ENCODE measurements at places on chromosomes 6 and 20.

DNA sequence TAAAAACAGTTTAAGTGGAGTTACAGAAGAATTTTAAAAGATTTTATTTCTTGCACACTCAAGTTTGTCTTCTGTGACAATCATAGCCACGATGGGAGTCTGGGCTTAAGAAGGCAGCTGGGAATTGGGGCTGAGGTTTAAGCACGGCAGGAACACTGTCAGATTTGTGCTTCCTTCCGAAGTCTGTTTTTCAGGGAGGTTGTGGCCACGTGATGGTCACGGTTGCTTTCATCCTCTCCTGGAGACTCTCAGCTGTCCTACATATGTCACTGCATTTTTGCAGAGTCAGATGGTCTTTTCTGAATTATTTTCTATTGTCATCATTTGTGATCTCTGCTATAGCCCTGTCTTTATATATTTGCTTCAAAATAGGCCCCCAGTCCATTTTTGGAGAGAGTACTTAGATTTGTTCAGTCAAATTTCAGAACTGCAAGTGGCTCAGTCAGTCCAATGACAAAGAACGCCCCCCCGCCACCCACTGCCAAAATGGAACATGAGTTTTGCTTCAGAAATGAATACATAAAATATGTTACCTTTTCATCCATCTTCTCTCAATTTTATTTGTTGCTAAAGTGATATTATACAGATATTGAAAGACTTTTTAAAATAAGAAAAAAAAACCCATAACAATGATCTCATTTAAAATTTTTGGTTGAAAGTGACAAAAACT lies 111.8 kb upstream of the ZFP64 start:
- DNase-seq, result no peak

DNA sequence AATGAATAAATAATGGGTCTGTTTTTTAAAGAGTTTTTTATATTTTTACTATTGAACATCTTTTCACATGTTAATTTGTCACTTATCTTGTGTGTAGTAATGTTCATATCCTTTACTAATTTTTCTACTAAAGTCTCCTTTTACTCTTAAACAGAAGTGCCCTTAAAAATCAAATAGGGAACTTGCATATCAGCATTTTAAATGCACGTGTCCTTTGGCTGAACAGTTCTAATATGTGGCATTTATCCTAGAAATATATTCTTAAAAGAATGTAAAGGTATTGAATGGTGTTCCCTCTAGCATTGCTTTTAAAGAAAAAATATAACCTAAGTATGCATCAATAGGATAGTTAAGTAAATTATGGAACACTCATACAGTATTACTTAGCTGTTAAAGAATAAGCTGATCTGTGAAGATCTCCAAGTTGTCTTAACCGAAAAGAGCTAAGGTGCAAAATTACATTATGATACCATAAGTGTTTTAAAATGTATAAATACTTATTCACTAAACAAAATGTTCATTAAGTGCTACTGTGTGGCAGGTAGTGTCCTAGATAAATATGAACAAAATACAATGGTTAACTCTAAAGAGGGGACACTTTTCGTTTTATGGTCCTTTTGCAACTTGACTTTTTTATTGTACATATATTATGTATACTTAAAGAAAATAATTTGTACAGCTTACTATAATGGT lies 631 bp upstream of the PGBD1 start:
- DNase-seq, result no peak

DNA sequence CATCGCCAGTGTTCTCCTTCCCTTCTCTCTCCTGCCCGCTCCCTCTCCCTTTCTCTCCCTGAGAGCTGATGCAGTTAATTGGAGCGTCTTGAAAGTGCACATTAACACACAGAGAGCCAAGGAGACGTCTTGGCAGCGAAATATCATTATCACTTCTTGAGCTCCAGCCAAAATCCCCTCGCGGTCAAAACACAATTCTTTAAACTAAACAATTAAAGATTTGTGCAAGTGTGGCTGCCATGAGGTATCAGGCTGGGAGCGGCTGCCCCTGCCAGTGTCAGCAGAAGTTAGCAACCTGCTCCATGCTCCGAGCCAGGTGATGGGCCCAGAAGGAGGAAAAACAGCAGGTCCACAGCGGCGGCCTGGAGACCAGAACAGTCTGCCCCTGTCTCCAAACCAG lies 100.9 kb upstream of the FOXP4 start:
- DNase-seq, result no peak

GRCh38 chr6:149343501-149343900 lies 26.0 kb downstream of the TAB2 start:
- no peak for DNase-seq

- no peak for DNase-seq
Measured at GRCh38 chr20:20628314-20628713, 84.1 kb downstream of the RALGAPA2 start.

DNA sequence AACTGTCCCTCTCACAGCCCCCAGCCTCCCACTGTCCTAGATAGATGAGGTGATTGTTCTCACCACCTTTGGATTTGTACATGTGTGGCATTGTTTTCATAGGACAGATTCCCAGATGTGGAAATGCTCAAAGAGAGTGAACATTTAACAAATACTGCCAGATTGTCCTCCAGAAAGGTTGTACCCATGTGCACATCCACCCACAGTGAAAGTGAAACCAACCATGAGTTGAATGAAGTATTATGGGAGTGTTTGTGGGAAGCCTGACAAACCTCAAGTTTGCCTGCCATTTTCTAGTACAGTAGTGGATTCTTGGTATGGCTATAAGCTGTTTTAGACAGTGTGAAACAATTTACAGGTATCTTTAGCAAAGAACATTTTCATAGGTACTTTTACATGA lies 42.7 kb downstream of the ANKRD6 start:
- DNase-seq, result no peak

DNA sequence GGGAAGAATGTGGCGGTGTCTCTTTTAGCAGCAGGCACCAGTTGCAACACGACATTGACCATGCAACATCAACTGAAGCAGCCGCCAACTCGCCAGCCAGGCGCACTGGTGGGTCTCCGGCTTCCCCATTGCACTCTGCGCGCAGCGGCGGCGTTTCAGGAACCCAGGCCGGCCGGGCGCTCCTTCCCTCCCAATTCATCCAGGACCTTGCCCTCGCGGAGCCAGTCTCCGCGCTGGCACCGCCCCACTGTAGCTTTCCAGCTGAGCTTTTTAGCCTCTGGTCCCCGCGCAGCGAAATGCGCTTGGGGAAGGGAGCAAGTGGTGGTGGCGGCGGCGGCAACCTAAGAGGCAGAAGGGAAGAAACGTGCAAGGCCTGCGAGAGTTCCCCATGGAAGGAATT lies 297.9 kb upstream of the RIMS1 start:
- no peak for DNase-seq

- DNase-seq, result no peak
Measured at GRCh38 chr6:120355822-120356221, 978.5 kb downstream of the TBC1D32 start.

DNA sequence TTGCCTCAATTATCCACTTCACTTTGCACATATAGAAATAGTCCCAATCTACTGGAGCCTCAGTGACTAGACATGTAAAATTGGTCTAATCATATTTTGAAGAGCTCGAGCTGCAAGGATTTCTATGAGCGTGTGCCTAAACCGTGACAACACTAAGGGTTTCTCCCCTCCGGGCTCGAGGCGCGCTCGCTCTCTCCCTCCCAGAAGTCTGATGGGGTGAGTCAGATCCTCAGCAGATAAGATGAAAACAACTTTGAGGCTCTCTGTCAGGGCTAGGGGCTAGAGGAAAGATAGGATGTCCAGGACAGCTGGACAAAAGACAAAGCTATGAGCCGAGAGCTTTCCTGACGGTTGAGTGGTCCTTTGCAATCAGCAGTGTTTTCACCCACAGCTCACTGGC lies 16.8 kb downstream of the GNAS-AS1 start:
- DNase-seq, result no peak

DNA sequence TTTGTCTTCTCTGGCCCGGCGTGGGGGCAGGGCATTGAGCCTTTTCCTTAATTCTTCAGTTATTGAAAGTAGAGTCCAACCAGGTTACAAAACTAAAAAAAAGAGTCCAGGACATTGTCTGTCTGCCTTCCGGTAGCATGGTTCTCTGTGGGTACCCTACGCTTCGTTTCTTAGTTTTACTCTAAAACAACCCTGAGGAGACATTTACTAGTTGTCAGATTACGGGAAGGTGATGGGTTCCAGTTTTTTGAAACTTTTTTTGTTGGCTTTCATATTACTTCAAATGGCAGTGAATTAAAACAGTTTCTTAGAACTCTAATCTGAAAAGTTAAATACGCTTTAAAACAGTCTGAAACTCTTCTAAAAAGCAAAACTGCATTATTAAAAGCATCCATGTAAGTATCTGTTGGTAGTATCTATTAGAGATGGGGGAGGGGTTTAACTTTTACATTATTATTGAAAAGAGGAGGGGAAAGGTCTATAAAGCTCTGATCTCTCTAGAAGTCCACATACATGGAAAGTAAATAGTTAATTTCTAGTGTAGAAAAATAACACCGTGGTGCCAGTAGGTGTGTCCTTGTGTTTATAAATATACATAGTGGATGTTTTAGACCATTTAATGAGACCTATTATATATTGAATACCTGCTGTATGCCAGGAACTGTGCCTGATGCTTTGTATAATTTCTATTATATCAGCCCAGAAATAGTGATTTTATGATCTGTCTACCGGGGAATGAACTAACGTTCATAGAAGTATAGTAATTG lies 2.2 kb downstream of the BICRAL start:
- DNase-seq, result no peak

GRCh38 chr20:24657196-24657595 lies 187.8 kb downstream of the SYNDIG1 start:
- no peak for DNase-seq

DNA sequence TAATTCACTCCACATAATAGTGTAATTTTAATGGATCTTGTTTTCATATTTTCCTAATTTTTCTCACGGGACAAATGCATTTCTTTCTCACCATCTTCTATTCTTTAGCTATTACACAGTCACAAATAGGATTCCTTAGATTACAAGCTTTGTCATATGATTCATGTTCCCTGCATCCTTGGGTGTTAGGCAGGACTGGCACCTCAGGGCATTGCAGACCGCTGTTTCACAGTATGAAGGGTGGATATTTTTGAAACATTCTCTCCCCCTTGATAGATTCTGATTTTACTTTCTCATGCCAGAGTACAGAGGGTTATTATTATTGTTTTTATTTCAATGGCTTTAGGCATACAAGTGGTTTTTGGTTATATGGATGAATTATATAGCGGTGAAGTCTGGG lies 602.5 kb downstream of the PHF3 start:
- DNase-seq, result no peak

DNA sequence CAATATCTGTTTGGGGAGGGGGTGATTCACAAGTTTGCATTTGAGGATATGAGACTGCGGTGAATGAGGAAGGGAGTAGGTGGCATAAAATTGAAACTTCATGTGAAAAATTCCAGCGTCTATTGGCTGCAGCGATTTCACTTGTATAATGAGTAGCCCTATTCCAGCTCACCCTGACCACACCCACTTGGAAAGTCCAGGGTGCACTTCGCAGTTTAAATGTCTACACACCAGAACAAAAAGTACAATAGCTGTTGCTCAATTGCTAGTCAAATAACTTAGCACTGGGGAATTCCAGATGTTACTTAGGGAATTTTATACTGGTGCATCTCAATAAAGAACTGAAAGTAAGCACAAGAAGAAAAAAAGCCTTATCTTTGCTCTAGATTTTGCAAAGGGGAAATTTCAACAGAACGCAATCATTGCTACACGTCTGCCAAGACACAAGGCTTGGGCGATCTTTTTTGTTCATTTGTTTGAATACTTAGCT lies 6.3 kb downstream of the TNFAIP3 start:
- DNase-seq, result no peak

GRCh38 chr6:157625111-157625510 lies 197.9 kb upstream of the SNX9 start:
- no peak for DNase-seq

DNA sequence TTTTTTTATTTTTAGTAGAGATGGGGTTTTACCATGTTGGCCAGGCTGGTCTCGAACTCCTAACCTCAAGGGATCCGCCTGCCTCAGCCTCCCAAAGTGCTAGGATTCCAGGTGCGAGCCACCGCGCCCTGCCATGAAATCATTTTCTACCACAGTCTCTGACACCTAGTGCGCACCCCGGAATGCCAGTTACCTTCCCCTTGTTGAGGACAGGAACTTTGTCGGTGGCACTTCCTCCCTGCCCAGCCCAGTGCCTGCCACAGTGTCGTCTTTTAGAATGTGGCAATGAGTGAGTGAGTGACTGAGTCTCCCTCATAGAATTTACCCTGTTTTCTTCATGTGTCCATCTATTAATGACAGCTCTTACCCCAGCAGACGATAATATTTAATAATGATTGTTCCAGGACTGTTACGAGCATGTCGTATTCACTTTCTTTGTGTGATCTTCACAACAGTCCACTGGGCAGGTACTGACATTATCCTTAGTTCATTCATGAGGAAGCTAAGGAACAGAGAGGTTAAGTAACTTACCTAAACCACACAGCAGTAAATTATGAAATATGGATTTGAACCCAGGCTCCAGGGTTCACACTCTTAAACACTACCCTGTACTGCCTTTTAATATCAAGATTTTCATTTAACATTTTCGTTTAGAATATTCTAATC lies 1.8 kb downstream of the OSBPL2 start:
- DNase-seq, result no peak

- no peak for DNase-seq
Measured at GRCh38 chr6:116327803-116328527, 42.8 kb upstream of the DSE start.

GRCh38 chr6:75892384-75892783 lies 143.3 kb downstream of the MYO6 start:
- DNase-seq, result no peak

- no peak for DNase-seq
Measured at GRCh38 chr20:55439070-55439469, 566.2 kb downstream of the CBLN4 start.

DNA sequence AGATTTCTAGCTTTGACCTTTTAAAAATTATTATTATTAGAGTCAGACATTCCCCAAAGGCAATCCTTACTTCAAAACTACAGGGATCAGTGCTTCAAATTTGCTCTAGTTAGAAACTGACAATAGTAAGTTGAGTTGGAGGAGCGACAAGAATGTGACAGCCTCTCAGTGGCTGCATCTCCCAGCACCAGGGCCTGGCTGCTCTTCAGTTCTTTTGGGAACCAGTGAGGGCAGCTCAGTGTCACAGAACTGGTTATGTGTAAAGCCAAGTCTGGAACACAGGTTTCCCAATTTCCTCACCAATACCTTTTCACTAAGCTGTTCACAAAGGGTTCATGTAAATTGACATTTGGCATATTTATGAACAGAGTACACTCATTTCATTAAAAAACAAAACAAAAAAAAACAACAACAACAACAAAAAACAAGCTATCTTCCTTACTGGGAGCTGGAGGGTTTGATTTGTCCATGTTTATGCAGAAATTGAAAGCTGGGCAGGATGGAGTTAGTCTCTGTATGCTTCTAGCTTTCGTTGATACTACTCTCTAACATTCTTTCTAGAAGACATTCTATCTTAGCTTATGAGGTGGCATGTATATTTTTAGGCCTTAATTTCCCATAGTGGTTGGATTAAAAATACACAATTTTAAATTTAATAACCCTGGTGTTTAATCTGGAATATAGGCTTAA lies 95.0 kb downstream of the SAMD5 start:
- no peak for DNase-seq

All from activated CD8-positive, alpha-beta memory T cell treated with anti-CD3 and anti-CD28 coated beads for 1 hour (primary cell).